ENCODE measurements at places on chromosomes 13 and 19.

DNA sequence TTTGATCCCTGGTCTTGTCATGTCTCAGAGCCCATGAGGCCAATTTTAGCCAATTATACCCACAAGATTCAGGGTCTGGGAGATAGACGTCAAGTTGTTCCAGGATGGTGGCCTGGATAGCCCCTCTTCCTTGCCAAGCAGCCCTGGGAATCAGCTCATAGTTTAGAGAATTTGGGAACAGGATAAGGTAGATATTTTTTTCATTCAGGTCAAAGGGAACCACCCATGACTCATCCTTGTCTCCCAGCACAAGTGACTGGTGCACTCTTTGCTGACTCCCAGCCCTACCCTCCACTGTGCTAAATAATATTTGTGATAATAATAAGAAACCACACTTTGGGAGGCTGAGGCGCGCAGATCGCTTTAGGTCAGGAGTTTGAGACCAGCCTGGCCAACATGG lies 17.1 kb upstream of the S1PR4 start:
- no peak for DNase-seq

- DNase-seq, result no peak
These were observed 506 bp upstream of the AP1M1 start for GRCh38 chr19:16197188-16197621.

GRCh38 chr19:41696402-41697197 lies 8.5 kb upstream of the CEACAM7 start:
- no peak for DNase-seq

DNA sequence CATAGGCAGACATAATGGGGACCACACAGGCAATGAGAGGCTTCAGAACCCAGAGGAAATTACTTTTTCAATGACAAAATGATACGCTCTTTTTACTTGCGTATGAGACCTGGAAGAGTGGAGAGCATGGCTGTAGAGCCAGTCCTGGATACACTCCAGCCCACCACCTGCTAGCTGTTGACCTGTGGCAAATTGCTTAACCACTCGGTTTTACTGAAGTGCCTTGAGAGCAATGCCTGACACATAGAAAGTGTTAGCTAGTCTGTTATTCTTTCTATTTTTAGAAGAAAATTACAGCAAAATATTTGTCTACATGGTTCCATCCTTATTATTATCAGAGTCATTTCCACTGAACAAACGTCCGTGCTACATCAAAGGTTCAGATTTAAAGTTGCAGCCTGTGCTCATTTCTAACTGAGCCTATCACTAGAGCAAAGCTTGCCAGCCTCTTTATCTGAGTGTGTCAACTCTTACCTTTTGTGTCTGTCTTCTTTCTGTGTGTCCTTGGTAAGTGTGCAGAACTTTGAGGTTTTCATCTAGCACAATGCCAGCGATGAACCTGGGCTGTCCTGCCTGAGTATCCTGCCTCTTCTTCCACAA lies 9.6 kb upstream of the GPR183 start:
- DNase-seq, result no peak

- DNase-seq, result no peak
These were observed 84.0 kb upstream of the MTIF3 start for GRCh38 chr13:27534108-27534980.

GRCh38 chr19:28980236-28980868 lies 232.6 kb downstream of the UQCRFS1 start:
- no peak for DNase-seq

- DNase-seq, result no peak
These were observed at the start of gene ZIC2 for GRCh38 chr13:99981735-99982035. Gene ZIC2, plus strand, starts transcription at chr13:99981784. Its CDS starts 281 bp downstream, at chr13:99982065.
